Cardiac fibroblast (primary cell): ENCODE measurements at places on chromosomes 11 and 22.

GRCh38 chr11:23124996-23125395 is 264.7 kb upstream of the CCDC179 start:
- DNase-seq, result peak; percentile 58

- DNase-seq, result no peak
Observed at GRCh38 chr11:131378931-131379330, 8.5 kb downstream of the NTM start.

DNA sequence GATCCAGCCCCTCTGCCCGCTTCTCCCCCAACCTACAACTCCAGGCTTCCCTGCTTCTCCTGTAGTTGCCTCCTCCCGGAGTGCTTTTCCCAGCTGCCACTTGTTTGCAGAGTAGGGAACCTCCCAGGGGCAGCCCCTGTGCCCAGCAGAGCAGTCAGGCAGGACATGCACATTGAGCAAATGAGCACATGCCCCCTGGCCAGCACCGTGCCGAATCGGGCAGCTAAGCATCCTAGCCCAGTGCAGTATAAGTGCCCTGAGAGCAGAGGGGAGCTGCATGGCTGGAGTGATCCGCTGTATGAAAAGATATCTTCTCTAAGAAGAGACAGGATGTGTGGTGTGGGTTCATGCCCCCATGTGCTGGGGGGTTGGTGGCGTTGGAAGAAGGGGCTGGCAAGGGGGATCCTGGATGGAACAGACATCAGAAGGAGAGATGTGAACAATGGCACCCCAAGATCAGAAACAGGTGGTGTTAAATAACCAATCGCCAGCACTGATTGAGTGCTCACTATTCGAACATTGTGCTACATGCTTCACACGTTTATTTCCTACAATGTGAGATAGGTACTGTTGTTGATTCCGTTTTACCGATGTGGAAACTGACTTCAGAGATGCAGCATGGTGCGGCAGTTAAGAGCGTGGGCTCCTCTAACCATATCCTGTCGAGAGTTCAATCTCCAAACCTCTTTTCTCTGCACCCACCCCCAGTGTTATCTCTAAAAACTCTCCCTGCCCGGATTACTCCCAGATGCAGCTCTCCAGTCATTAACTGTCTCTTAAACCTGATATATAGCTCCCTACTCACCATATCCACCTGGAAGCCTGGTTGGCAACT is 1.2 kb downstream of the AIP start:
- no peak for DNase-seq

DNA sequence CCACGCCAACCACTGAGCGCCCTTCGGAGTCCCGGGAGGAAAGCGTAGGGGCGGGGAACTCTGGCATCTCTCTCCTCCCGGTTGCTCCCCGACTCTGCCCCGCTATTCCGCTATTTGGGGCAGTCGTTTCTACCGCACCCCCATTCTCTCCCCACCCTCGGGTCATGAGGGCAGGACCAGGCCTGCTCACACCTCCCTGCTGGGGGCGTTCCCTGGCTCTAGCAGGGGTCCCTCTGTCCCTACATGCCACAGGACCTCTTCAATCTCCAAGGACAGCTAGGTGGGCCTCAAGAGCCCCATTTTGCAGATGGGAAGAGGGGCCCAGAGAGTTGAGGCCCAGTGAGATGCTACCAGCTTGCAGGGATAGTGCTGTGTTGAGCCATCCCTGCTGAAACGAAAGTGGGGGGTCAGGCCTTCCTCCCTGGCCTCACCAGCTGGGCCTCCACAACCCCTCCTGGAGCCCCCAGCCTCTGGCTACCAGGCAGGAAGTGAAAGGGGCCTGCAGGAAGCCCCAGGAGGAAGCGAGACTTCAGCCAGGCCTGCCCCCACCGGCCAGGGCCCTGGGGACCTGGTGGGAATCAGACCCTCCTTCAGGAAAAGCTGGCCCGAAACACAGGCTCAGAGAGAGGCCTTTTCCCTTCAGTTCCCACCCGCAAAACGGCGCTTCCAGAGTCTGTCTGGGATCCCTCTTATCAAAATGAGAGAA is 5.5 kb upstream of the SHISA8 start:
- DNase-seq, result no peak

GRCh38 chr11:12636871-12637410 is 37.3 kb upstream of the TEAD1 start:
- no peak for DNase-seq

GRCh38 chr11:36056160-36056751 is 112.4 kb downstream of the LDLRAD3 start:
- peak; percentile 64 for DNase-seq

GRCh38 chr11:100861212-100861611 is 174.1 kb downstream of the ARHGAP42 start:
- no peak for DNase-seq

DNA sequence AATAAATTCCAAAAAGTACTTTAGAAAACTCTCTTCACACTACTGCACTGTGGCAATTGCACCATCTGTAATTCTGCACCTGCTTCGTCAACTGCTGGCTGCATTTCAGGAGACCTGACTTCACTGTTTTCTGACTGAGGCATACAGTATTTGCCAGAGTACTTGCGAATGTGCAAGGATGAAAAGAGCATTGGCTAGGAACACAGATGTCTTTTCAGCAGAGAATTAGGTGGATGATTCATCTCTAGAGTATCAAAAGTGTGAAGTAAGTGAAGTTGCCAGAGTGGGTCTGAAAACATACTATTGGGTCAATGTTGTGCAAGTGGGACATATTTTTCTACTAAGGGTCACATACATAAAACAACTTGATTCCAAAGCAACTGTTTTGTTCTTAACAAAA is 427.5 kb upstream of the CCDC90B start:
- DNase-seq, result no peak

GRCh38 chr11:85464283-85464682 is 162.9 kb downstream of the DLG2 start:
- no peak for DNase-seq
